ENCODE measurements at places on chromosomes 12 and 14.

DNA sequence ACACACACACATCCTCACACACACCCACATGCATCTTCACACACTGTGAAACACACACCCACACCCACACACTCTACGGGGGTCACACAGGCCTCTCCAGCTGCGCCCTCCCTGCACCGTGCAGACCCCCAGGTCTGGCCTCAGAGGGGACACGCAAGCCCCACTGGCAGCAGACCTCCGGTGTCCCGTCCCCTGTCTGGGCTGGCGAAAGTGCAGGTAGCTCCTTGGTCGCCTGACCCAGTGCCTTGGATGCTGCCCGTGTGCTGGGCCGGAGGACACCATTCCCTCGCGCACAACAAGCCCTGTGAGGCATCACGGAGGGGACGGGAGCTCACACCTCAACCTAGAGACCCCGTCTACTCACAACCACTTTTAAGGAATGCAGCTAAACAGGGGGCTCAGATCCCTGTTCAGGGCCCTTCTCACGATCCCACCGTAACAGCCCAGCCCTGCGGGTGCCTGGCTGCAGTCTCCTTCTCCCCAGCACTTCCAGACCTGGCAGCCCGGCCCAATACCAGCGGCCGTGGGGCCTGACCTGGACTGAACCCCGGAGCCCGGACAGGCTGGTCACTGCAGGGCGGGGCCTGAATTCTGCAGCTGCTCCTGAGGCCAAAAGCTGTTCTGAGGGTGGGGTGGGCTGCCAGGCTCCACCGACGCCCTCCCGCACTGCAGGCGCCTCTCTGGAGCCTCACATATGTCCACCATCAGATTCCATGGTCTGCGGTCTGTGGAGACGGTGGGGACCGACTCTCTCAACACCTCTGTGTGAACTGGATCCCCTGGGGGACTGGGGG is 42.1 kb upstream of the FZD10 start:
- no peak for DNase-seq

DNA sequence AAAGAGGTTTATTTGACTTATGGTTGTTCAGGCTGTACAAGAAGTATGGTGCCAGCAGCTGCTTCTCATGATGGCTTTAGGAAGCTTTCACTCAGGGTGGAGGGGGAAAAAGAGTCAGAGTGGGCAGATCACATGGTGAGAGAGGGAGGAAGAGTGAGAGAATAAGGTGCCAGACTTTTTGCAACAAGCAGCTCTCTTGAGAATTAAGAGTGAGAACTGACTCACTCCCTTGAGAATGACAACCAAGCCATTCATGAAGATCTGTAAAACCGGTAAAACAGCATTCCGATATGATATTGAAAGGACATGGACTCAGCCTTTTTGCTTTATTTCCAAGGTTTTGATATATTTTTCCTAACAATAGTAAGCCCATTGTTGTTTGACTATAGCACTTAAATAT is 501.2 kb downstream of the GALC start:
- DNase-seq = no peak

DNA sequence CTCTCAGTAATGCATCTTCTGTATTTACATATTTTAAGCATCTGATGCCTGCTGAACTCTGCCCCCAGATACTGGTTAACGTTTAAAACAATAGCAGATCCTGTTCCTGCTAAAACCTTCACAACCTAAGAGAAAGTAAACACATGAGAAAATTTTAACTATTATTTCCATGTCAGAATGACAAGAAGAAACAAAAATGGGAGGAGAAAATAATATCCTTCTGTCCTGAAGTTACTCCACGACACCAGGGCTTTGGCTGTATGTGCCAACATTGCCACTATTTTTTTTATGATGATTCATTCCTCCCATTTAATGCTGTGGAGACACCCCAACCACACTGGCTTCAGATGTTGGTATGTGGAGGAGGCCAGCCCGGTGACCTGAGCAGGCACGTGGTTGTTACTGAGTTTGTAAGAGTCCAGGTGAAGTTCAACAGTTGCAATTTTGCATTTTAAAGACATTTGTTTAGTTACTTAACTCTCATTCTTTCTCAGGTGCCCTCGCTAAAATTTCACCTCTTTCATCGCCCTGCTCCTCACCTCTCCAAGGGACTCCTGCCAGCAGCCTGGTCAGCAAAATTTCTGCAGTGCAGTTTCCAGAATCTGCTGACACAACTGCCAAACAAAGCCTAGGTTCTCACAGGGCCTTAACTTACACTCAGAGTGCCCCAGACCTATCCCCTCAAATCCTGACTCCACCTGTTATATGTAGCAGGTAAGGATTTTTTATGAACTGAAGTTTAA is 65.5 kb upstream of the SLCO1C1 start:
- DNase-seq = peak; percentile 72

DNA sequence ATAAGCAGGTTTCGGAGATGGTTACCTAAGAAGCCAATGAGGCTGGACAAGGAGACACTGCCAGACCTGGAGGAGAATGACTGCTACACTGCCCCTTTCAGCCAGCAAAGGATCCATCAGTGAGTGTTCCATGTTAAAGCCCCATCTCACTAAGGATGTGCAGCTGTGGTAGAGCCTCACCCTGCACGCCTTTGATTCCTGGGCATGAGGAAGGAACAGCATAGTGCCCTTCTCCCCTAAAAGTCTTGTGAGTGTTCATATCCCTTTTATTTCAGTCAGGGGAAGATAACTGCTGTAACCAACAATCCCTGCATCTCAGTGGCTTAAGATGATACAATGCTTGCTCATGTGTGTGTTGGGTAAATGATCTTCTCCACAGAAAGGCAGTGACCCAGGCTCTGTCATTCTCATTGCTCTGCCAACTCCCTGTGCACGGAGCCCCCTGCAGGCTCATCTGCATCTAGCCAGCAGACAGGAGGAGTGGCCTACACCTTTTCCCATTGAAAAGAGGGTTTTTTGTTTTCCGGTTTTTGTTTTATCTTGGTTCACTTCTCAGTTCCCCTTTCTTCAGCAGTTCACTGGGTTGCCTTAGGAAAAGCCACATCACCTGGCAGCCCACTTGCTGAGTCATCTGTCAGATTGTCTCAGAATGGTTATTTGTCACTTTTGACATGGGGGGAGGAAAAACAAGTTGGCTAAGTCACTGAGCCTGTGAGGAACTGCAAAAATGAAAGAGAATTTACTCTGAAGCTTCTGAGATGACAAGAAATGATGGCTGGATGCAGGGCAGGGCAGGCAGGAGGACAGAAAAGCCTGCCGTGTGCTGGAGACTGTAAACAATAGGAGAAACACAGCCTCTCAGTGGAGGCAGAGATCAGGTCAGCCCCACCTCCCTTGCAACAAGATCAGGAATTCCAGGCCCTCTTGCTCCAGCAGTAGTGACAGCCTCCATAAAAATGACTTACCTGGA is 193.3 kb downstream of the ANO4 start:
- peak; percentile 38 for DNase-seq

- peak; percentile 64 for DNase-seq
Measured at GRCh38 chr14:74846168-74846567, 29.8 kb downstream of the PROX2 start.

- no peak for DNase-seq
Measured at GRCh38 chr14:77120771-77121743, 20.5 kb downstream of the ZDHHC22 start.

GRCh38 chr14:100523843-100524169 is 63.4 kb downstream of the BEGAIN start:
- no peak for DNase-seq

DNA sequence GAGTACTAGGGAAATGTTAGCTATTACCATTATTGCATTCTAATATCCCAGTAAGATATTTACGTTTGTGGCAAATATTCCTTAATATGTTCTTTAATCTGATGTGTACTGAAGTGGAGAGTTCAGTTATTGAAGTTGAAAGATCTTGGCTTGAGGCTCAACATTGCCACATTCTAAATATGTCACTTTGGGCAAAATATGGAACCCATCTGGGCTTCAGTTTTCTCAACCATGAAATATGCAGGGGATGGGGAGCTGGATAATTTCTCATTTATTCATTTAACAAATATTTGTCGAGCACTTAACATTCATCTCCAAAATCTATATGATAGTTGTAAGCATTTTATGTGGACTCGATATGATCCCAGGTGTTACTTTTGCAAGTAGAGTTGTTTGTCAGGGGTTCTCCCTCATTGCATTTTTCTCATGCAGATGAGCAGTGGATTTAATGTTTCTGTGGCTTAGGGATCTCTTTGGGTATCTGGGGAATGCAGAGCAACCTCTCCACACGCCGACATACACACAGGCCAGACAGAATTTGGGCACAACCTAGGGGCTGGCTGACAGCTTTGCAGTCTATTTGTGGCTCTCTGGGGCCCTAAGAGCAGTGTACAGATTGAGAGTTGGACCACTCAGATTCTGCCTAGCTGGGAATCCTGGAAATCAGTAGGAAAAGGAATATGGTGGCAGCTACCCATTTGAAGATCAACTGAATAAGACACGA is 26.6 kb upstream of the APPL2 start:
- no peak for DNase-seq

DNA sequence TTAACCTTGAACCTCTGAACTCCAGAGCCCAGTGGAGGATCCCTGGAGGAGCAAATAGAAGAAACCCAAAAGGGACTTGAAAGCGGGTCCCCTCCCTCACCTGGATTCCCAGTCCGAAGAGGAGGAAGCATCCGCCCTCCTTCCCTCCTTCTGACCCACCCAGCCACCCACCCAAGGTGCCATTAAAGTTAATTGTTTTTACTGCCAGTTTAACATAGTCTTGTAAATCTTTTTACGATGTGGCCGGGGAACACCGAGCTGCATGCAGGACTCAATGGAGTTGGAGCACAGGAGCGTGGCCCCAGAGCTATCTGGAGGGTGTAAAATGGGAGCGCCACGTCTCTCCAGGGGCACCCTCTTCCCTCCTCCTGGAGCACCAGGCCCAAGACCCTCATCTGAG is 49.9 kb upstream of the TBX3 start:
- no peak for DNase-seq
